Osteoblast (primary cell): ENCODE measurements at places on chromosomes 16 and 17. TPM values are rescaled to one million over a fixed set of nuclear protein-coding genes. Genes with fewer than 3 reads are reported as not detected.

DNA sequence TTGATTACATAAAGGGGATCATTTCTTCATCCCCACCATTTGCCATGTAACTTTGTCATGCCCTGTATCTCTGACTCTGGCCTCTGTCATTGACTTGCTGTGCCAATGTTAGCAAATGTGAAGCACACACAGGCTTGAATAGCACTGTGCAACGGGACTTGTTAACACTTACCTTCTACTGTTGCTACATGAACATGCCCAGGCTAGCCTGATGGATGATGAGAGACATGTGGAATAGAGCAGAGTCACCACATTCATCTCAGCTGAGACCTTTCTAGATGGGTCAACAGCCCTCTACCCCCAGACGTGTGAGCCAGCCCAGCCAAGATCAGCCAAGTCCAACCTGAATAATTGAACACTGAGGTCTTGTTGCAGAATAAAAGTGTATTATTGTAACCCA, 162.1 kb upstream of the SALL1 start:
- no peaks in the 10 kb centered on the region for H3K27me3 ChIP-seq
- no peaks in the 10 kb centered on the region for H3K4me1 ChIP-seq
- no peaks in the 10 kb centered on the region for H3K36me3 ChIP-seq
- no peak overlapping the region for H3K27ac ChIP-seq

DNA sequence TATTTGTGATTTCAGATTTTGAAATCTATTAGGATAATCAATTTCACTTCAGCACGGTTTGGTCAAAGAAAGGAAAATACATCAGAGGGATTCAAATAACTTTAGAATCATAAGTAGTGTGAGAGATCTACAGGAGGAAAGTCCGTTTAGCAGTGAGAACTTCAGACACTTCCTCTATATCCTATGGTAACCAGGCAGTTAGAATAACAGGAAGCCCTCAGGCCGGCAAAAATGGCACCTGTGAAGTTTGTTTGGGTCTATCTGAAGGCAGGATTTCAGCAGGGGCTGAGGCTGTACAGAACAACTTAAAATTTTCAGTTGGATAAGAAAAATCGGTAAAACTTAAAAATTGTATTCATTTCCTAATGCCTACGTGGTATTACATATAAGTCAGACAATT, 24.9 kb downstream of the KCNJ16 start:
- no peak for DNase-seq
- H3K27ac ChIP-seq: no peak overlapping the region

- no peak overlapping the region for H3K27ac ChIP-seq
- no peaks in the 10 kb centered on the region for H3K4me1 ChIP-seq
- no peak for DNase-seq
- H3K27me3 ChIP-seq: no peaks in the 10 kb centered on the region
- no peaks in the 10 kb centered on the region for H3K36me3 ChIP-seq
Observed at GRCh38 chr16:19393226-19394111, 24.2 kb upstream of the TMC5 start.

GRCh38 chr16:11240636-11241473, 15.1 kb downstream of the SOCS1 start:
- H3K4me3 ChIP-seq: no peak overlapping the region
- DNase-seq: no peak
- H3K4me1 ChIP-seq: no peaks in the 10 kb centered on the region
- no peak overlapping the region for H3K27ac ChIP-seq
- H3K27me3 ChIP-seq: peaks cover 4% of the 10 kb centered on the region
- H3K36me3 ChIP-seq: no peaks in the 10 kb centered on the region

The KATNIP gene
- 30.8 and 32.7 TPM in 2 replicates for total RNA-seq

DNA sequence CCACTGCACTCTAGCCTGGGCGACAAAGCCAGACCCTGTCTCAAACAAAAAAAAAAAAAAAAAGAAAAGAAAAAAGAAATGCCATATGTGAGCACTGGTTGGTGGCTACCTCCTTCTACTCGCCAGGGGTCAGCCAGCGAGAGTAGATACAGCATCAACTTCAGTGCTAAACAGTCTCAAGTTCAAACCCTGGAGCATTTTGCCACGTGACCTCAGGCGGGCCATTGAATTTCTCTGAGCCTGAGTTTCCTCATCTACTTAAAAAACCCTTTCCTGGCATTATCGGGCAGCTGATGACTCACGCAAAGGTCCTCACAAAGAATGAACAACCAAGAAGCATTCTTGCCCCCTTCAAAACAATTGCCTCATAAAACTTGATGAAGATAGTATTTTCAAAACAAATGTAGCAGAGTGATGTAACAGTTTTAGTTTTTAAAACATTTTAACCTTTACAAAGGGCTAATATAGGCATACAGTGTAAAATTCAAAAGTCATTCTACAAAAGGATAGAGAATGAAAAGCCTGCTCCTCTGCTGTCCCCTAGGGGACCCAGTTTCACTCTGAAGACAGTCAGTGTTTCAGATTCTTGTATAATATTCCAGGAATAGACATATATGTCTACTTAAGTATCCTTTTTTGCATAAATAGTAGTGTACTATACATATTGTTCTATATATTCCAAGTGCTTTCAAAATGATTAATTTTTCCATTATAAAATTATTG, 28.4 kb downstream of the DNAH2 start:
- peak; percentile 92 for DNase-seq
- peaks cover 1% of the 10 kb centered on the region for H3K27me3 ChIP-seq
- no peak overlapping the region for H3K4me3 ChIP-seq
- peaks cover 31% of the 10 kb centered on the region for H3K4me1 ChIP-seq
- no peak overlapping the region for H3K27ac ChIP-seq

DNA sequence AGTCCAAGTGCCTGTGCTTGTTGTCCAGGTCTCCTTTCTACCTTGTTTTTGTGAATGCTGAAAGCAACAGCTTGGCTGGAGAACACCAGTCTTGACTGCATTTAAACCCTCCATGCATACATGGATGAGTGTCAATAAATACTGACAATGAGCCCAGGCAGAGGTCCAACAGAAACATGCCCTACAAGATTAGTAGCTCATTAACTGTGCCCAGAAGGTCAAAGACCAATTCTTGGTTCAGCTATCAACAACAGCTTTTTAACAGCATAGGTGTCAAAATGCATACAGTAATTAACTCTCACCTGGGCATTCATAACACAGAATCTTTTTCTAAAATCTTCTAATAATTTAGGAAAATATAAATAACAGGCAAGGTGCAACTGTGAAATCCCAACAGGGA, 63.2 kb downstream of the N4BP1 start:
- peaks cover 39% of the 10 kb centered on the region for H3K36me3 ChIP-seq
- peaks cover 3% of the 10 kb centered on the region for H3K4me1 ChIP-seq
- H3K4me3 ChIP-seq: no peak overlapping the region
- H3K27me3 ChIP-seq: no peaks in the 10 kb centered on the region

DNA sequence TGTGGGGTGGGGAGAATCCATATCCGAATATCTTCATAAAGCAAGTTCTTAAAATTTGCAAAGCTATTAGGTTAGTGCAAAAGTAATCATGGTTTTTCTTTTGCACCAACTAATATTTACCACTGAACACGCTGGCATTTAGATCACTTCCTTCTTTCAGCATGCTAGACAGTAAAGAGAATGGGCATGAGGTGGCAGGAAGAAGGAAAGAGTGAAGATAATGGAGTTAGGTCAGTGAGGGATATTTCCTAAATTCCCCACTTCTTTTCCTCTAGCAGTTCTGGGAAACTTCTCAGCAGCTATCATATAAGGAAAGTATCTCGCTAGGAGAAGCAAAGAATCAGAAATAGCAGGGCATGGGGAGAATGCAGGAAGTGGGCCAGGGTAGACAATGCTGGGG, 39.0 kb downstream of the SLC6A4 start:
- DNase-seq: no peak
- peaks cover 3% of the 10 kb centered on the region for H3K27me3 ChIP-seq
- H3K4me3 ChIP-seq: no peak overlapping the region
- no peak overlapping the region for H3K27ac ChIP-seq
- peaks cover 12% of the 10 kb centered on the region for H3K4me1 ChIP-seq
- no peaks in the 10 kb centered on the region for H3K36me3 ChIP-seq

- H3K27me3 ChIP-seq: no peaks in the 10 kb centered on the region
- no peaks in the 10 kb centered on the region for H3K36me3 ChIP-seq
- H3K4me1 ChIP-seq: peaks cover 6% of the 10 kb centered on the region
- no peak overlapping the region for H3K27ac ChIP-seq
- H3K4me3 ChIP-seq: no peak overlapping the region
Observed at GRCh38 chr16:81616321-81617020, 162.6 kb upstream of the PLCG2 start.

GRCh38 chr16:2663553-2664546, 18.5 kb upstream of the KCTD5 start:
- H3K4me1 ChIP-seq: peaks cover 7% of the 10 kb centered on the region
- DNase-seq: no peak
- H3K4me3 ChIP-seq: no peak overlapping the region
- peaks cover 6% of the 10 kb centered on the region for H3K36me3 ChIP-seq

DNA sequence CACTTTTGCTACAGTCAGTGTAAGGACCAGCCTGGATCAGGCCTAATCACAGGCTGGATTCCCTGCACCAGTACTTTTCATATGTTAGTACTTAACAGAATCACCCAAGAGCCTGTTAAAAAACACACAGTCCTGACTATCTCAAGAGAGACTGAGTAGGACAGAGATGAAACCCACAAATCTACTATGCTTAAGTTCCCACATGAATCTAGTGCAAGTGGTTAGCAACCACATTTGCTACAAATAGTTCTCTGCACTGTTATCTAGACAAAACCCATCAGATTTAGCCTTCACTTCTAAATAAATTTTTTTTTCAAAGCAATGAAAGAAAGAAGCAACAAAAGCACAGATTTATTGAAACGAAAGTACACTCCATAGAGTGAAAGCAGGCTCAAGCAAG, 38.9 kb downstream of the SSH2 start:
- no peak for DNase-seq
- no peak overlapping the region for H3K4me3 ChIP-seq
- H3K36me3 ChIP-seq: no peaks in the 10 kb centered on the region
- no peaks in the 10 kb centered on the region for H3K4me1 ChIP-seq

DNA sequence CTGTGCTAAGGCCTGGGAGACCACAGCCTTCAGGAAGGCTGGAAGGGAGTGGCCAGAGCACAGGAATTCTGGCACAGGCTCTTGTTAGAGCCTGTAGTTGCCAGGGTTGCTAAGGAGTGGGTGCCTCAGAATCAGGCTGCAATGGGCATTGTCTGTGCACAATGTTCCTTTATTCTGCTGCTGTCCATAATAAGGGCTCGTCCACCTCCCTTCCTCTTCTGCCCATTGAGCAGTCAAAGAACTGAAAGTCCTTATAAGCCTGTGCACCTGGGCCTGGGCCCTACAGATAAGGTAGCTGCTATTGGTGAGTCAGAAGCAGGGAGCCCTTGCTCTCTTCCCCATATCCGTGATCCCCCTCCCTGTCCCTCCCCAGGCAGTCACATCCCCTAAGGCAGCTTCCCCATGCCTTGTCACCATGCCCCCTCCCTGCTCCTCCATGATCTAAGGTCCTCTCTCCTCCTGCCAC, 5.4 kb upstream of the CNGB1 start:
- H3K4me1 ChIP-seq: no peaks in the 10 kb centered on the region
- no peak overlapping the region for H3K4me3 ChIP-seq
- H3K36me3 ChIP-seq: no peaks in the 10 kb centered on the region
- peaks cover 11% of the 10 kb centered on the region for H3K27me3 ChIP-seq
- DNase-seq: peak; percentile 62

The GAST gene
- total RNA-seq: not detected in 2 replicates

The DCTN5 gene
- total RNA-seq: 35.4 and 35.5 TPM in 2 replicates

DNA sequence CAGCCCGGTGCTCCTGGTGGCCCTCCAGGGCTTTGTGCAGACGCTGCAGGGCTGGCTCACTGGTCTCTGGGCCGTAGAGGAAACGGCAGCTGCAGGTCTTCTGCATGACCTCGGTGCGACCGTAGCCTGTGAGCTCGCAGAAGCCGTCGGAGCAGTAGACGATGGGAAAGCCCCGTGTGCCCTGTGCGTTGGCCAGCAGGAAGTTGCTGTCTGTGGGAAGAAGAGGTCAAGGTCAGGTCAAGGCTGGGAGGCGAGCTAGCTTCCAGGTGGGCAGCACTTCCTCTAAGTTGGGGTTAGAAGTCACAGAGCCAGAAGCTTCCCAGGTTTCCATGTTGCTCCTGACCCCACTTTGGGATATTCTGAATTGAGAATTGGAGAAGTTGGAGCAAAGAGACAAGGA, 2.1 kb downstream of the KCNH4 start:
- peaks cover 22% of the 10 kb centered on the region for H3K4me1 ChIP-seq
- no peaks in the 10 kb centered on the region for H3K36me3 ChIP-seq
- peak; percentile 79 for DNase-seq
- H3K4me3 ChIP-seq: no peak overlapping the region
- H3K27me3 ChIP-seq: peaks cover 41% of the 10 kb centered on the region
